HepG2 (cell line): ENCODE measurements at places on chromosomes 6 and 20.

GRCh38 chr20:62177307-62177706, 5.5 kb upstream of the MTG2 start:
- DNase-seq, result no peak

- DNase-seq, result no peak
Observed at GRCh38 chr6:166236596-166236995, 68.9 kb upstream of the TBXT start.

DNA sequence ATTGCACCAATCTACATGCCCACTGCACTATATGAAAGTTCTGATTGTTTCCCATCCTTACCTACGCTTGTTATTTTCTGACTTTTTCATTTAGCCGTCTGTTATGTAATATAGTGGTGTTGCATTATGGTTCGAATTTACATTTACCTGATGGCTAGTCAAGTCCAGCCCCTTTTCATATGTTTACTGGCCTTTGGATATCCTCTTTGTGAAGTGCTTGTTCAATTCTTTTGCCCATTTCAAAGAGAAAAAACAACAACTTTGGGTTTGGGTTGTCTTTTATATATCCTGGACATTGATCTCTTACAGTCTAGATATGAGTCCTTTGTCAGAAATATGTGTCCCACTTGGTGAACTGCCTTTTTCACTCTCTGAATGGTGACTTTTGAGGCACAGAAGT, 21.1 kb downstream of the PPP1R14C start:
- no peak for DNase-seq

- DNase-seq, result no peak
Observed at GRCh38 chr20:37804584-37805566, 98.1 kb upstream of the VSTM2L start.

- DNase-seq, result peak; percentile 71
Observed at GRCh38 chr6:32868257-32868788, 14.3 kb downstream of the PSMB9 start.

GRCh38 chr20:41600926-41601631, 17.1 kb downstream of the CHD6 start:
- DNase-seq, result no peak

DNA sequence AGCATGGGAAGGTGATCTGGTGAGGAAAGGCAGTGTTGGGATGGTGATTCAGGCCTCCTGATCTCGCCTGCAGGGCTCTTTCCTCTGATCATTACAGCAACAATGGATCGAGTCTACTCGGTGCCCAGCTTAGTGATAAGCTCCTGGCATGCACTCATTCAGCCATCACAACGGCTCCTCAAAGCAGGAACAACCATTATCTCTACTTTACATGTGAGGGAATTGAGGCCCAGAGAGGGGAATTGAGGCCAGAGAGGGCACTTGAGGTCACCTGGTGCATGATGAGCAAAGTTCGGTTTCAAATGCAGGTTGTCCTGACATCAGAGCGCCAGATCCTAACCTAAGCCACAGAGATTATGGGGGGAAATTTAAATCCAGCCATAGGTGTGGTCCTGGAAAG, 42.0 kb upstream of the BPIFA2 start:
- peak; percentile 45 for DNase-seq

- DNase-seq, result peak; percentile 63
Observed at GRCh38 chr6:16302721-16303552, 64.5 kb downstream of the GMPR start.

DNA sequence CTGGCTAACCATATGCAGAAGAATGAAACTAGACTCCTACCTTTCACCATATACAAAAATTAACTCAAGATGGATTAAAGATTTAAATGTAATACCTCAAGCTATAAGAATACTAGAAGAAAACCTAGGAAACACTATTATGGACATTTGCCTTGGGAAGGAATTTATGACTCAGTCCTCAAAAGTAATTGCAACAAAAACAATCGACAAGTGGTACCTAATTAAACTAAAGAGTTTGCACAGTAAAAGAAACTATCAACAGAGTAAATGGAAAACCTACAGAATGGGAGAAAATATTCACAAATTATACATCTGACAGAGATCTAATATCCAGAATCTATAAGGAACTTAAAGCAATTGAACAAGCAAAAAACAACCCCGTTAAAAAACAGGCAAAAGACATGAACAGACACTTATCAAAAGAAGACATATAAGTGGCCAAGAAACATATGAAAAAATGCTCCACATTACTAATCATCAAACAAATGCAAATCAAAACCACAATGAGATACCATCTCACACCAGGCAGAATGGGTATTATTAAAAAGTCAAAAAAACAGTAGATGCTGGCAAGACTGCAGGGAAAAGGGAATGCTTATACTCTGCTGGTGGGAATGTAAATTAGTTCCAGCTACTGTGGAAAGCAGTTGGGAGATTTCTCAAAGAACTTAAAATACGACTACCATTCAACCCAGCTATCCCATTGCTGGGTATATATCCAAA, 31.9 kb downstream of the RALGAPB start:
- no peak for DNase-seq

GRCh38 chr6:105199711-105200110, 19.9 kb upstream of the POPDC3 start:
- no peak for DNase-seq
